Activated CD4-positive, alpha-beta memory T cell treated with anti-CD3 and anti-CD28 coated beads, Interleukin-2, amount 10 ng/mL, durations not matched to agents 7 days and 5 days (primary cell): ENCODE measurements at places on chromosomes 16 and 17. TPM values are rescaled to one million over a fixed set of nuclear protein-coding genes. Genes with fewer than 3 reads are reported as not detected.

Gene DNAAF8
- total RNA-seq = not detected

DNA sequence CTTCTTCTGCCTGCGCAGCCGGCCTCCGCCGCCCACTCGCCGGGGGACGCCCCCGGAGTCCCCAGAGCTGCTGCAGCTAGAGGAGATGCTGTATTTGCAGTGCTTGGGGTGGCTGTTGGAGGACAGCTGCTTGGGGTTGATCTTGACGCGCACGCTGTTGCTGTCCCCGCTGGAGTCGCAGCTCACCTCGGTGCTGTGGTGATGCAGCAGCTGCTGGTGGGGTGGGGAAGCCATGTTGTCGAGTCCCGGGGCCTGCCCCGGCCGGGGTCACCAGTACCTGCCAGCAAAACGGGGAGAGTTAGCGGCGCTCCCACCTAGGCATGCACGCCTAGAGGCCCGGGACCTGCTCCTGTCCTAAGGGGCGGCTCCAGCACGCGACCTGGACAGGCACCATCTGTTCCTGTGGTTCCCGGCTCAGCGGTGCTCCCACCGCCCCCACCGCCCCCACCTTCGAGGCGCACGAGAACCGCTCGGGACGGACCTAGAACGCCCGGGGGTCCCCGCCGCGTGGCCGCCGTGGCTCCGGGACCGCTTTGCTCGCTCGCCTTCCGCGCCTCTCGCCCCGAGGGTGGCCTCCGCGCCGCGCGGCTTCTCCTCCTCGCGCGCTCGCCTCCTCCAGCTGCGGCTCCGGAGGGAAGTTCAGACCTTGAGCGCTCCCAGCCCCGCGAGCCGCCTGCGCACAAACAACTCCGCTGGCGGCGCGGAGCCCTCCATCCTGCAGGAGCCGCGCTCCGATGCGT lies 863 bp downstream of the ADCY9 start:
- peak; percentile 52 for DNase-seq
- peaks cover 9% of the 10 kb centered on the region for H3K27me3 ChIP-seq
- H3K27ac ChIP-seq = no peak overlapping the region
- H3K36me3 ChIP-seq = peaks cover 25% of the 10 kb centered on the region
- H3K4me3 ChIP-seq = peak overlapping the region; percentile 70

GRCh38 chr17:32485261-32486110 lies 1.3 kb upstream of the CDK5R1 start:
- peak overlapping the region; percentile 63 for H3K4me3 ChIP-seq
- H3K27me3 ChIP-seq = no peaks in the 10 kb centered on the region

GRCh38 chr17:82838386-82839063 lies 1.3 kb downstream of the ZNF750 start:
- no peak for DNase-seq
- H3K36me3 ChIP-seq = no peaks in the 10 kb centered on the region
- H3K4me3 ChIP-seq = no peak overlapping the region
- H3K4me1 ChIP-seq = no peaks in the 10 kb centered on the region

Gene DPEP1
- total RNA-seq = not detected

Gene ZNF624
- total RNA-seq = 4.4 TPM

DNA sequence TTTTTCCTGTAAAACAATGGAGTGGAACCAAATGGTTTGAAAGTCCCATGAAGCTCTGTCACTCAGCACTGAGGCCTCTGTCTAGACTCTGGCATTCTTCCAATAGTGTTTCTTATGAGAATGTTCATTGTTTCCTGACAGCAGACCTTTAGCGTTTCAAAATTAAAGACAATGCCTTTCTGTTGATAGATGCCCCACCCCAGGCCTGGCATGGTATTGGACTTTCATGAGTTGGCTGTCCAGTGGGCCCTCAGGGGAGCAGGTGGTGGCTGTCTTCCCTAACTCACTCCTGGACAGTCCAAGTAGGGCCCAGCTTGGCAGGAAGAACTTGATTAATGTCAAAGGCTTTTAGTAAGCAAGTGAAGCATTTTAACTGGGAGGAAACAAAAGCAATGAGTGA lies 186.5 kb upstream of the CCL2 start:
- no peaks in the 10 kb centered on the region for H3K4me1 ChIP-seq
- DNase-seq = no peak
- H3K27ac ChIP-seq = no peak overlapping the region
- peaks cover under 1% of the 10 kb centered on the region for H3K27me3 ChIP-seq
- no peak overlapping the region for H3K4me3 ChIP-seq

DNA sequence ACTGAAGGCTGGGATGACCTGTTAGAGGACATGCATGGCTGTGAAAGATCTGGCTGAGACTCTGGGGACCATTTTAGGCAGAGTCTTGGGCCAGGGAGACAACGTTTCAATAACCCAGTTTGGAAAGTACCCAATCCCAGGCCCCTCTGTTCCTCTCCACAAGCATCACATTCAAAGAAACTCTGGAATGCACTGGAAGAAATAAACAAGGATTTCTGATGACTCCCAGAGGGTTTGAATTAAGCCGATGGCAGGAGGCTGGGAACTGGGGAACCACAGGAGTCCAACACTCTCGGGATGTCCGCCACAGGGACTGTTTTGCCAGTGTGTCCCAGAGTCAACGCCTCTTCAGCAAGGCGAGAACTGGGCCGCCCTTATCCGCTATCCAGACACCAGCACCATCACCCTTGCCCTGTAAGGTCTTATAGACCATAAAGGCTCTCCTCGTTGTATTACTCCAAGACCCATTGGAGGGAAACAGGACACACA lies 3.3 kb downstream of the PMP22 start:
- peaks cover 67% of the 10 kb centered on the region for H3K27me3 ChIP-seq
- H3K27ac ChIP-seq = no peak overlapping the region
- no peaks in the 10 kb centered on the region for H3K36me3 ChIP-seq
- no peak overlapping the region for H3K4me3 ChIP-seq

DNA sequence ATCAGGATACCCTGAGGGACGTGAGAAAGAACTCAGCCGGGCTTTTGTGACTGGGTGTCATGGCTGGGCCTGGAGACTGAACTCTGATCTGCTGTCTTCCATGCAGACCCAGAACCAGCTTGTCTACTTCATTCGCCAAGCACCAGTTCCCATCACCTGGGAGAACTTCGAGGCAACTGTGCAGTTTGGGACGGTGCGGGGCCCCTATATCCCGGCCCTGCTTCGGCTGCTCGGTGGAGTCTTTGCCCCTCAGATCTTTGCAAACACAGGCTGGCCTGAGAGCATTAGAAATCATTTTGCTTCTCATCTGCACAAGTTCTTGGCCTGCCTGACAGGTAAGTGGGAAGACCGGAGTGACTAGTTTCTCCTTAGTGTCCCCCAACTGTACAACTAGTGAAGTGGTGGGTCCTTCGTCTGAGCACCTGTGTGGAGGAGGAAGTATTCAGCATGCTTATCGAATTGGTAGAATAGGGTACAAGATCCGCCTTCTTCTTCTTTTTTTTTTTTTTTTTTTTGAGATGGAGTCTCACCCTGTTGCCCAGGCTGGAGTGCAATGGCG lies 15.5 kb downstream of the DNAH2 start:
- no peak for DNase-seq
- no peaks in the 10 kb centered on the region for H3K36me3 ChIP-seq
- no peaks in the 10 kb centered on the region for H3K4me1 ChIP-seq
- H3K4me3 ChIP-seq = no peak overlapping the region

Gene ABCC3
- 0.25 TPM for total RNA-seq

DNA sequence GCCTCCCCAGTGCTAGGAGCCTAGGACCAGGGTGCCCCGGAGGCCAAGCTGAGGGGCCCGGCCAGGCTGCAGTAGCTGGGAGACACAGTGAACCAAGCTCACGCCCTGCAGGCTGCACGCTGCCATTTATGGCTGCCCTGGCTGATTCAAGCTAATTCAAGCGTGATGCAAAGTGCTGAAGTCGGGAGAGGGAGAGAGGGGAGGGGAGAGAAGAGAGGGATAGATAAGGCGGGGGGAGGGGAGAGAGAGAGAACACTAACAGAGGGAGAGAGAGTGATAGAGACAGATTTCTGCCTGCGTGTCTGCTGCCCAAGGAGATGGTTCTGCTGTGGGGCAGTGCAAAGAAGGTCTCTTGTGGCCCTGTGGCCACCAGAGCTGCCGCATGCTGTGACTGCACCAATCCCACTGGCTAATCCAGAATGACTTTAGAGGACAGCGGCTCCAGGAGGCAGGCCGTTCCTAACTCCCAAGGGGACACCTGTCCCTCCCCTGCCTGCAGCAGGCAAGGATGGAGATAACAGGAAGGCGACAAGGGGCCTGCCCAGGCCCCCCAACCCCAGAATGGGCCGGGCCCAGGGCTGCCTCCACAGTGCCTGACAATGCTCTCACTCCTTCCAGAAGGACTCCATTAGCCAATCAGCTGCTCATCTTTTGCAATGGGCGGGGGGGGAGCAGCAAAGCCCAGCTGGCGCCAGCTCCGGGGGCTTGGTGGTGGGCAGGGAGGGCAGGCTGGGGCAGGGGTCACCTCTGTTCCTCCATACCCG lies 12.9 kb downstream of the MXRA7 start:
- no peak for DNase-seq
- no peak overlapping the region for H3K4me3 ChIP-seq
- H3K36me3 ChIP-seq = no peaks in the 10 kb centered on the region
- H3K4me1 ChIP-seq = peaks cover 28% of the 10 kb centered on the region

GRCh38 chr16:55389426-55390073 lies 65.5 kb downstream of the IRX6 start:
- H3K4me1 ChIP-seq = no peaks in the 10 kb centered on the region
- no peak overlapping the region for H3K4me3 ChIP-seq
- DNase-seq = no peak
- no peaks in the 10 kb centered on the region for H3K36me3 ChIP-seq
- H3K27ac ChIP-seq = no peak overlapping the region

Gene PRR35
- total RNA-seq = not detected

DNA sequence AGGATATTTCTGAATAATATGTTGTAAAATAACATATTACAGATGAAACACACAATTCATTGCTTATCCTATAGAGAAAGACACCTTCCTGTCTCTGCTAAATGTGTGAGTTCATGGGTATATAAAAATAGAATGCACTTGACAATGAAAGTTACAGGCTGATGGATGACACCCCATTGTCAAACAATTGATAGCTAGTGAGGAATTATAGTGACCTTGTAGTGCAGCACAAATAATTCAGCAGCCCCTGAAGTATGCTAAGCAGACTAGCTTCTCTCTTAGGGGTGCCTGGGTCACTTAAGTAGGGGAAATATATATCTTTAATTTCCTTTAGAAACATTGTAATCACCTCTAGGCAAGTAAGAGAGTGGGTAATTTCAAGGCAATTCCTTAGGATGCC lies 826.2 kb downstream of the CDH8 start:
- no peaks in the 10 kb centered on the region for H3K4me1 ChIP-seq
- H3K27me3 ChIP-seq = no peaks in the 10 kb centered on the region
- no peak for DNase-seq
- H3K27ac ChIP-seq = no peak overlapping the region
- H3K36me3 ChIP-seq = no peaks in the 10 kb centered on the region

DNA sequence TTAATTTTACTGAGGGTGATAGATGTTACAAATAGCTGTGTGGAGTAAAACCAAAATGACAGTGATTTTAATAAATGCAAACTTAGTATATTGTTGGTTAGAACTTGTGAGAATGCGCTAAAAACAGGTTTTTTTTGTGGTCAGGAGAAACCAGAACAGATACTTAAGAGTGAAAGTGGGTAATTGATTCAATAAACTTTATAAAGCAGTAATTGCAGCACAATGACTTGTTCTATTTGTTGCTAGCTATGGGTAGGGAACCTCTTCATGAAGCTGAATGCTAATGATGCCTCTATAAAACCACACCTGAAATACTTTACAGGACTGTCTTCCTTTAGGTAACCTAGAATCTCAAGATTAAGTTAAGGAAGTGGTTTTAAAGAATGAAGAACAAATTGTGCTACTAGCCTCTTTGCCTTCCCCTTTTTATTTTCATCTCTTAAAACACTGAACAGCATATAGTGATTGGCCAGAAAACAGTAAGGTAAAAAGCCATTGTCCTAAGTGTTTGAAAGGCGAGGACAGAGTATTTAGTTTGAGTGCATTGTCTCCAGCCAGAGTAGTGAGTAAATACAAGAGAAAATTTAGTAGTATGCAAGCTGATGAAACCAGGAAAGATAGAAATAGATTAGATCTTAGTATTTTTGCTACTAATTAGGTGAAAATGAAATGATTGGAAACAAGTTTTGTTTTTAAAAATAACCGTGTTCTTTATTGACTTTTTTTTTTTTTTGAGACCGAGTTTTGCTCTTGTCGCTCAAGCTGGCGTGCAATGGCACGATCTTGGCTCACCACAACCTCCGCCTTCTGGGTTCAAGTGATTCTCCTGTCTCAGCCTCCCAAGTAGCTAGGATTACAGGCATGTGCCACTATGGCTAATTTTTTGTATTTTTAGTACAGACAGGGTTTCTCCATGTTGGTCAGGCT lies 6.0 kb downstream of the GGNBP2 start:
- peaks cover 62% of the 10 kb centered on the region for H3K36me3 ChIP-seq
- H3K27ac ChIP-seq = peak overlapping the region; percentile 41
- H3K4me3 ChIP-seq = no peak overlapping the region
- H3K27me3 ChIP-seq = no peaks in the 10 kb centered on the region
- peaks cover 61% of the 10 kb centered on the region for H3K4me1 ChIP-seq

DNA sequence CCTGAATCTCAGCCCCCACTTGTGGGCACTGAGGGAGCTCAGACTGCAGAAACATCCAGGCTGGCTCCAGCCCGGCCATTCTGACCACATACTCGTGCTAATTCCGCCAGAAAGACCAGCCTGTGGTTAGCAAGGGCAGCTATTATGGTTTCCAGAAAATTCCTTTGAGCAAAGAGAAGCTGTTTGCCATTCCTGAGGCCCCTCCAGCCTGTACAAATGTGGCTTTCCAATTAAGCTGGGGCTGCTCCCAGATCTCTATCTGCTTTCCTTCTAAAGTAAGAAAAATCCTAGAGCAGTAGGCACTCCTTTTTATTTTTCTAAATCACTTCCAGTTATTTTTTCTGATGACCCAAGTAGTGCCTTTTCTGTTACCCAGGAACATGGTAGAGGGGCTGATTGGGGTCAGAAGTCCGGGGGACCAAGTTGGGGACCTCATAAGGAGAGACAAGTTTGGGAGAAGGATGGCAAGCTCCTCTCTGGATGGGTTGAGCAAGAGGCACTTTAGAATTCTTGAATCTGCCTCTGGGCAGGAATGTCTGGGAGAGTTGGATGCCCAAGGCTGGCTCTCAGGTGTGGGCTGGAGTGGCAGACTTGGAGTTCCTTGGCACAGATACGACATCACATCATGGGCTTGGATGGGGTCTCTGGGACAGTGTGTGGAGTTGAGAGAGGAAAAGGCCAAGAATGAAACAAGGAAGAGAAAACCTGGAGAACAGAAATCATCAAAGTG lies 83.3 kb upstream of the TNRC6C start:
- no peak overlapping the region for H3K4me3 ChIP-seq
- DNase-seq = no peak
- H3K36me3 ChIP-seq = peaks cover 13% of the 10 kb centered on the region
- H3K27me3 ChIP-seq = peaks cover 10% of the 10 kb centered on the region

DNA sequence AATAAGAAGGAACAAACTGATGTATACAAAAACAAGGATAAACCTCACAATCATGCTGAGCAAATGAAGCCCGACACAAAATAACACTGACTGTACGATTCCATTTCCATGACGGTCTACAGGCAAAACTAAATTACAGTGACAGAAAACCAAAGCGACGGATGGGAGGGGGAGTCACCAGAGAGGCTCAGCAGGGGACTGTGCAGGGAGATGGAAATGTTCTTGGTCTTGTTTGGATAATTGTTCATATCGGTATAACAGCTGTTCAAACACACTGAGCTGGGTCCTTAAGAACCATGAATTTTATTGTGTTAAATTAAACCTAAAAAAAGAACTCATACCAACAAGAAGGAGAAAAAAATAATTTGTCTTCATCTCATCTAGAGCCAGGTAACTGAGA lies 97.8 kb downstream of the NXN start:
- no peak for DNase-seq
- no peaks in the 10 kb centered on the region for H3K36me3 ChIP-seq
- H3K27ac ChIP-seq = no peak overlapping the region
- peaks cover 5% of the 10 kb centered on the region for H3K4me1 ChIP-seq
- H3K27me3 ChIP-seq = peaks cover 12% of the 10 kb centered on the region
- H3K4me3 ChIP-seq = no peak overlapping the region
